Motor neuron (in vitro differentiated cells): ENCODE measurements at places on chromosomes 6 and 20. TPM values are rescaled to one million over a fixed set of nuclear protein-coding genes. Genes with fewer than 3 reads are reported as not detected.

Gene DDO
- total RNA-seq = 0.25 and 0.43 TPM in 2 replicates

Gene CARMIL1
- 10.1 and 11.0 TPM in 2 replicates for total RNA-seq

Gene MEI4
- not detected in 2 replicates for total RNA-seq

Gene SAMD3
- total RNA-seq = 0.13 and 1.4 TPM in 2 replicates

Gene OR2J3
- 0.27 TPM in 1 of 2 replicates, not detected in the other for total RNA-seq

Gene RHAG
- not detected in 2 replicates for total RNA-seq

Gene MRAP2
- 0.23 and 0.63 TPM in 2 replicates for total RNA-seq

Gene ISM1
- total RNA-seq = 17.9 and 20.0 TPM in 2 replicates

Gene SLC17A2
- total RNA-seq = 0.31 TPM in 1 of 2 replicates, not detected in the other

- peak; percentile 70 for ATAC-seq
Measured at GRCh38 chr6:32883789-32884188, 29.8 kb downstream of the PSMB9 start.

DNA sequence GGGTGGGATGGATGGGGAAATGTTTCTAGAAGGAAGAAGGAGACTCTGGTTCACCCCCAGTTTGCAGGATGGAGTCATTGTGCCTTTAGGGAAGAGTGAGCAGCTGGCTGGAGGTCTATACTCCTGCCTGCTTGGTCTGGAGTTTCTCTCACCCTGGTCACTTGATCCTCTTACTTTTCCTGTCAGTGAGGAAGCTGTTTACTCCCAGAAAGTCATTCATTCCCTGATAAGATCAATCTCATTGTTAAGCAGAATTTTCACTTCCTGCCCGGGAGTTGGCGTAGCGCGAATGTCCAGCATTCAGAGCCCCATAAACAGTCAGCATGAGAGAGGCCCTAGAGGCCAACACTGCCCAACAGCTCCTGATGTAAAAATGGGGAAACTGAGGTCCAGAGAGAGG, 70.4 kb upstream of the SIRPA start:
- ATAC-seq = no peak

DNA sequence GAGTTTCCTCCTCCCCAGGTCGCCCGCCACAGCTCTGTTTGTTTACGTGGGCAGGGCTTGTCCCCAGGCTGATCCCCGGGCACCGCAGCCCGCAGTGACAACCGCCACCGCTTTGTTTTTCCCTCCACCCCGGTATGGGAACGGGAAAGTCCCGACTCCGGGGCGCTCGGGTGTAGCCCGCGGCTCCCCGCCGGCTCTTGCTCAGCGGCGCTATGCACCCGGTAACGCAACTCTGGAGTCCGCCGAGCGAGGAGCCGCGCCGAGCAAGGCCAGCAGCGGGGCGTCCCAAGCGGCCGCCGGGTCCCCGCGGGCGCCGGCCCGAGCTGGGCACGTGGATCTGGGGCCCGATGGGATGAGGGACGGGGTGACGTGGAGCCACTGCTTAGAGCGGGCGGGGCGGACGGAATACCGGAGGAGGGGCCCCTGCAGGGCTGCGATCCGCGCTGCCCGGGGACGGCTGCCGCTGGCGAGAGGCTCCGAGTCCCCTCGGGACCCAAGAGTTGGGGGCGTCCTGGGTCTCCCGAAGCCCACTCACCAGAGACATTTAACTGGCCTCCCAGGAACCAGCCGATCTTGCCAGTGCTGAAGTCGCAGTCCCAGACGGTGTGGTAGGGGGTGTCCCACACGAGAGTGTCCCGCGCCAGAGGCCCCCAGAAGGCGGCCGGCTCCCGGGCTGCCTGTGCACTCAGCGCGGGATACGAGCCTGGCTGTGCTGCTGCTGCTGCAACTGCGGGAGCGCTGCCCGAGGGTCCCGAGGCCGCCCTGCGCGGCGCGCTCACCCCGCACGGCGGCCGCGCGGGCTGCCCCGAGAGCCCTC, 497 bp downstream of the ACSS1 start:
- peak; percentile 74 for ATAC-seq

DNA sequence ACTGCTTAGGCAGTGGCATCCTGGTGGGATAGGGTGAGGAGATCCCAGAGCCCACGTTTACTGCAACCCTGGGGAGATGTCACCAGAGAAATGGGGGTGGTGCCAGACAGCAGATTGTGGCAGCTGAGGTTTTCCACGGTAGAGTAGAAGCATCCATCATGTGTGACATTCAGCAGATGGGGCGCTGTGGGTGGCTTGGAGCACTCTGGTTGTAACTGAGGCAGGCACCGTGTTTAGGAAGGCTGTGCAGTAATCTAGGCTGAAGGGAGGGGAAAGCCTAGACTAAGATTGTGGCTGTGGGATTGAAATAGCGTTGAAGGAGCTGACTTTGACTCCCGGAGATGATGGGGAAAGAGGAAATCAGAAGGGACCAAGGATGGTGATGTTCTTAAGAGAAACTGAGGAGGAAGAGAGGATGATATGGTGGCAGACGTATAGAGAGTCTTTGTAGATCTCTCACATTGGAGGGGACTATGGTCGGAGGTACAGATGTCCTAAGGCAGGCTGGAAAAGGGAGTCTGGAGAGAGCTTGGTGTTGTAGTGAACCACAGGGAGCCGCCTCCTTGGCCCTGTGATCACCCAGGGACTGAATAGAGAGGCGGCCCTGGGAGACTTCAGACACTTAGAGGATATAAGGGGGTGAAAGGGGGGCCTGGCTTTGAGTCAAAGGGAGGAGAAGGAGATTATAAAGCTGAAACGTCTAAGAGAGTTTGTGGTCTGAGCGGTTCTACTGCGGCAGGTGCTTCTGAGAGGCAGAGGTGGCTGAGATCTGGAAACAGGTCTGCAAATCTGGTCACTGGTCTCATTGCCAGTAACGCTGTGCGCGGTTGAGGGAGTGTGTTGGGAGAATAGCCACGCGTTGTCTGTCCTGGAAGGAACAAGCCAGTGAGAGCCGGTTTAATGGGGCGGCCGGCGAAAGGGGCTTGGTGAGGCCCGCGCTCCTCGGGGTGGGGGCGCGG, 792 bp upstream of the MICA start:
- peak; percentile 28 for ATAC-seq

DNA sequence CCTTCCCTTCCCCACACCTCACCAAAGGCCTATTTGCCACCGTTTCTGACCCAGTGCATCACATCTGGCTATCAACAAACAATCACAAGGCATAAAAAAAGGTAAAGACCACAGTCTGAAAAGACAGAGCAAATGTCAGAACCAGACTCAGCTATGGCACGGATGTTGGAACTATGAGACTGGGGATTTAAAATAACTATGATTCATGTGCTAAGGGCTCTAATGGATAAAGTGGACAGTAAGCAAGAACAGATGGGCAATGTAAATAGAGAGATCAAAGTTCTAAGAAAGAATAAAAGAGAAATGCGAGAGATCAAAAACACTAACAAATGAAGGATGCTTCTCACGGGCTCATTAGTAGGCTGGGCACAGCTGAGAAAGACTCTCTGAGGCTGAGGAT, 99.5 kb downstream of the LAMP5 start:
- ATAC-seq = peak; percentile 15

- no peak for ATAC-seq
Measured at GRCh38 chr6:138383776-138384175, 6.1 kb downstream of the SMIM28 start.

- ATAC-seq = peak; percentile 53
Measured at GRCh38 chr6:36962874-36963273, 8.3 kb downstream of the PI16 start.

GRCh38 chr6:128513878-128514277, 6.5 kb downstream of the PTPRK start:
- no peak for ATAC-seq

- no peak for ATAC-seq
Measured at GRCh38 chr6:84897011-84897410, 132.6 kb upstream of the TBX18 start.

GRCh38 chr6:108565893-108566292, 5.2 kb downstream of the FOXO3 start:
- ATAC-seq = no peak

- ATAC-seq = peak; percentile 84
Measured at GRCh38 chr6:56292505-56293181, 45.3 kb upstream of the COL21A1 start.

GRCh38 chr20:45935416-45936046, 1.0 kb downstream of the PCIF1 start:
- ATAC-seq = peak; percentile 24

DNA sequence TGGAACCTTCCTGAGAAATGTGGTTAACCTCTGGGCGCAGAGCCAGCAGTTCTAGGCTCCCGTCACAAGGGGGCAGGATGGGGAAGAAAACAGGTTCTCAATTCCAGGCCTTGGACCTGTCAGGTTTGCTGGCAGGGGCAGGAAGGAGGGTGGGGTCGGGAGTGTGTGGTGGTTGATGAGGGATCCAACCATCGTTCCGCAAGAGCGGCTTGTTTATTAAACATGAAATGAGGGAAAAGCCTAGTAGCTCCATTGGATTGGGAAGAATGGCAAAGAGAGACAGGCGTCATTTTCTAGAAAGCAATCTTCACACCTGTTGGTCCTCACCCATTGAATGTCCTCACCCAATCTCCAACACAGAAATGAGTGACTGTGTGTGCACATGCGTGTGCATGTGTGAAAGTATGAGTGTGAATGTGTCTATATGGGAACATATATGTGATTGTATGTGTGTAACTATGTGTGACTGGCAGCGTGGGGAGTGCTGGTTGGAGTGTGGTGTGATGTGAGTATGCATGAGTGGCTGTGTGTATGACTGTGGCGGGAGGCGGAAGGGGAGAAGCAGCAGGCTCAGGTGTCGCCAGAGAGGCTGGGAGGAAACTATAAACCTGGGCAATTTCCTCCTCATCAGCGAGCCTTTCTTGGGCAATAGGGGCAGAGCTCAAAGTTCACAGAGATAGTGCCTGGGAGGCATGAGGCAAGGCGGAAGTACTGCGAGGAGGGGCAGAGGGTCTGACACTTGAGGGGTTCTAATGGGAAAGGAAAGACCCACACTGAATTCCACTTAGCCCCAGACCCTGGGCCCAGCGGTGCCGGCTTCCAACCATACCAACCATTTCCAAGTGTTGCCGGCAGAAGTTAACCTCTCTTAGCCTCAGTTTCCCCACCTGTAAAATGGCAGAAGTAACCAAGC, 29.6 kb downstream of the SRSF3 start:
- ATAC-seq = peak; percentile 71
